ENCODE measurements at places on chromosomes 16 and 17. TPM values are rescaled to one million over a fixed set of nuclear protein-coding genes. Genes with fewer than 3 reads are reported as not detected.

Gene TBX6
- 0.11 TPM for total RNA-seq

Gene HEATR3
- 25.1 TPM for total RNA-seq

Gene GNGT2
- total RNA-seq, result not detected

Gene ITGA2B
- not detected for total RNA-seq

Gene SKAP1
- total RNA-seq, result not detected

Gene HOXB9
- not detected for total RNA-seq

Gene OTOA
- total RNA-seq, result not detected

Gene IL34
- total RNA-seq, result not detected

Gene KCNG4
- not detected for total RNA-seq

Gene TNP2
- not detected for total RNA-seq
